ENCODE measurements at places on chromosomes 5 and 9.

DNA sequence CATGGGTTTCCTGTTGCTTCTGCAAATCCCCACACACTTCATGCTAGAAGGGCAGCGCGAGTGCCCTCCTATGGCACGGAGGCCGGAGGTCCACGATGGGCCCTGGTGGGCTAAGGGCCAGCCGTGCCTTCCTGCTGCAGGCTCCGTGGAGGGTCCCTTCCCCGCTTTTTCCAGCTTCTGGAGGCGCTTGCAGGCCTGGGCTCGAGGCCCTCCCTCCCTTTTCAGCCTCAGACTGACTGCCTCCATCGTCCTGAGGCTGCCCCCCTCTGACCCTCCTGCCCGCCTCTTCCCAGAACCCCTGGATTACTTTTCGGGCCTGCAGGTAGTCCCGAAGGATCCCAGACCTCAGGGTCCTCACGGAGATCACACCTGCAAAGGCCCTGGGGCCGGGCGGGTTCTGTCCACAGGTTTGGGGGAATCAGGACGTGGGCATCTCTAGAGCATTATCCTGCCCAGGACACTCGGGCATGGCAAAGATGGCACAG is 3.2 kb upstream of the TERT start:
- no peak for DNase-seq

GRCh38 chr9:80622508-80622907 is 1050.7 kb downstream of the TLE4 start:
- no peak for DNase-seq

DNA sequence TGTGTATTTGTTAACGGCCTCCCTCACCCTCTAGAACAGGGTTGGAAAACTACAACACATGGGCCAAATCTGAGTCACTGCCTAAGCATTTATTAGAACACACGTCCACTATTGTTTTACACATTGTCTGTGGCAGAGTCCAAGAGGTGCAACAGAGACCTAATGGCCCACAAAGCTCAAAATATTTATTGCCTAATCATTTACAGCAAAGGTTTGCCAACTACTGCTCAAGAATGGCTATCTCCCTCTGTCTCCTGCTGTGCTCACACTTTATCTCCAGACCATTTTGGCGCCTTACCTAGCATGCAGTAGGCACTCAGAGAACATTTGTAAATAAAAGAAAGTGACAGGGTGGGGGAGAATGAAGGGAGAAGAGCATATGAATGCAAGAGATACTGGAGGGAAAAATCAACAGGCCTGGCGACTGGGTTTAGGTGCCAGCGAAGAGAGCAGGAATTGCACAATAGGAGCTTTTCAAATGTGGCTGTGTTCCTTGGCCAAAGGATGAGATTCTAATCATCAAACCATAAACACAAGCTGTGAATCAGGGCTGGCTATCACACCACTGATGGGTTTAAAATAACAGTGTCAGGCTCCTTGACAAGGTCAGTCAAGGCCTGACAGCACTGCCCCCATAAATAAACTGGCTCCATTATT is 80.3 kb downstream of the EPB41L4A start:
- DNase-seq, result no peak

- DNase-seq, result no peak
These were observed 482.1 kb upstream of the ZNF608 start for GRCh38 chr5:125228363-125229070.

GRCh38 chr5:61407706-61408270 is 75.7 kb downstream of the ZSWIM6 start:
- DNase-seq, result no peak

- DNase-seq, result no peak
These were observed 420.9 kb upstream of the DAP start for GRCh38 chr5:11181940-11182339.

DNA sequence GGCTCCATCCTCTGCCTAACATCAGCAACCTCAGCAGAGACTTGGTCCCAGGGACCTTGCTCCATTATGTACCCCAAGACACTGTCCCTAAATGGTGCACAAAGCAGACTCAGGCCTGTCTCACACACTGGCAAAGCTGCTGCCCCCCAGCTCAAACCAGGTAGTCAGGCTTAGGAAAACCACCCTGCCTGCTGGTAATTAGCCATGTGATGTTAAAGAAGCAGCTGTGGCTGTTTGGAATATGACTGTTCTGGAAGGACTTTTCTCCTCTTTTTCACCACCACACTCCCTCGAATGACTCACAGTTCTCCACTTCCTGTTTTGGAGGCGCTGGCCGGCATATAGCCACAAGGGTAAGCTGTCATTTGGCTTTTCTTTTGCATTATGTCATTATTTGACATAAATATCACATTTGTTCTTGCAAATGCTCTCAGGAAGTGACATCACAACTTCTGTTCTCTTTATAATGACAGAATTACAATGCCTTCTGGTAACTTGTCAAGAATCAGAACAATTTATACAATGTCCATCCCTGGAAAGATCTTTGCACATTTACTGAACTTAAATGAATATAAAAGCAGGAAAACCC is 113.9 kb downstream of the SUSD1 start:
- peak; percentile 84 for DNase-seq

- no peak for DNase-seq
These were observed 33.3 kb downstream of the MORN5 start for GRCh38 chr9:122192914-122193525.

GRCh38 chr9:112091810-112092209 is 83.3 kb downstream of the SUSD1 start:
- DNase-seq, result no peak

DNA sequence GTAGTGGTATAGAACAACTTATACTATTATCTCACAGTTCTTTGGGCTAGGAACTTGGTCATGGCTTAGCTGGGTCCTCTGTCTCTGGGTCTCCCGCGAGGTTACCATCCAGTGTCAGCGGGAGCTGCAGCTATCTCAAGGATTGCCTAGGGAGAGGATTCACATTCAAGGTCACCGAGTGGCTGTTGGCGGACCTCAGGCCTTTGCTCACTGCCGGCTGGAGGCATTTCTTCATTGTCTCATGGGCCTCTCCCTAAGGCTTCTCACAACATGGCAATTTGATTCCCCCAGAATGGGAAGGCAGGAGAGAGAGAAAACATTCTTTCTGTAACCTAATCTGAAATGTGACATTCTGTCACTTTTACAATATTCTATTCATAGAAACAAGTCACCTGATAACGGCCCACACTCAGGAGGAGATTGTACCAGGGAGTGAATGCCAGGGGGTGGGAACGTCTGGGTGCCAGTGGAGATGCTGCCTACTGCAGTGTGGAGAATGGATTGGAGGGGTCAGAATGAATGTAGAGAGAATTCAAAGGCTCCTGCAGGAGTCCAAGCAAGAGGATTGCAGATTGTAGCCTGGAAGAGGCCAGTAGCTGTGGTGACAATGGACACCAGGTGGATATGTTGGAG is 29.5 kb upstream of the ANKRD18A start:
- no peak for DNase-seq

DNA sequence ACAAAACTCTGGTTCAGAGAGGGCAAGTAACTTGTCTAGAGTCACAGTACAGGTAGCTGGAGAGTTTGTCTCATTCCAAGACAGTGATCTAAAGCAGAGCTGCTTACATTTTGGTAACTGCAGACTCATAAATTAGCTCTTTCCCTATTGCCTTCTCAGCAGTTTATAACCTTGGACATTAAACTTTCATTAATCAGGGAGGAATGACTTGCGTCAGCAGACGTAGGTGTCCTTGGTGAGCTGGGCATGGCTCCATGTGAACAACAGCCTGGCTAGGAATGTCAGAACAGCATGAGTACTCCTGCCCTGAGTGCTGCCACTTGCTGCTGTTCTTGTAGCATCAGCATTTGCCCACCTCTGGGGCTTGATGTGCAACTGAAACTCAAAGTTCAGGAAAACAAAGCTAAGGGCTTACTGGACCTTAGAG is 2.2 kb upstream of the ALDOB start:
- DNase-seq, result no peak

DNA sequence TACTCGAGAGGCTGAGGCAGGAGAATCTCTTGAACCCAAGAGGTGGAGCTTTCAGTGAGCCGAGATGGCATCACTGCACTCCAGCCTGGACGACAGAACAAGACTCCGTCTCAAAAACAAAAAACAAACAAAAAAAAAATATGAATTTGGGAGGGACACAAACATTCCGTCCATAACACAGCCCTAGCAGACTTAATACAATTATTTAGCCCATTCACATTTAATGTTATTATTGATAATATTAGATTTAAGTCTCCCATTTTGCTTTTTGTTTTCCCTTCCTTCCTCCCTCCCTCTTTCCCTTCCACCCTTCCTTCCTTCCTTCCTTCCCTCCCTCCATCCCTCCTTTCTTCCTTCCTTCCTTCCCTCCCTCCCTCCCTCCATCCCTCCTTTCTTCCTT is 4.6 kb upstream of the CCNI2 start:
- no peak for DNase-seq

DNA sequence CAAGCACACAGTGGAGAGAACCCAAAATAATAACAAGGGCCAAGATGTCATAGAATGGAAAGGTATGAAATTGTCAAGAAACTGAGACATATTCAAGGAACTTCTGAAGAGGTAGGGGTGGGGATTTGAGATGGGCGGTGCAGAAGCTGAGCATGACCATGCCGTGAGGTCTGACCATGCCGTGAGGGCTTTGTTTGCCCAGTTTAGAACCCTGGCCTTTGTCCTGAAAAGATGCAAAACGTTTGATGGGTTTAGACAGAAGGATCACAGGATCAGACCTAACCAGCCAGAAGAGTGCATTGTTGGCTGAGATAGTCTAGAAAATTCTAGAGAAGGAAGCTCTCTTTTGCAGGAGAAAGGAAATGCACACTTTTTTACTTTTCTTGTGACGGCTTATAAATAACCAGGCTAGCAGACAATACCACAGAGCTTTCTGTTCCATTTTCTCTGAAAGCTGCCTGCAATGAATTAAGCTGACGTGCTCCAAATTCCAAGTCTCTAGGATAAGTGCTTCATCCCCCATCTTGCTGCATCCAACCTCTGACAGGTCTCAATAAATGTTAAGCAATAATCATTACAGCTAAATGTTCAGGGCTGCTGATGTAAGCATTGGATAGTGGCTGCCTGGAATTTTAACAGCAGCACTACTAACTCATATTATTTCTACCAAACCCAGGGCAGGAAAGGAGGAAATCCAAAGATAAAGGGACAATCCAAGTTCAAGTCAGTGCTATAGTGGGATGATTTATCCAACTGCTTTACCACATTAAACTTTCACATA is 110.9 kb upstream of the IL6ST start:
- no peak for DNase-seq

DNA sequence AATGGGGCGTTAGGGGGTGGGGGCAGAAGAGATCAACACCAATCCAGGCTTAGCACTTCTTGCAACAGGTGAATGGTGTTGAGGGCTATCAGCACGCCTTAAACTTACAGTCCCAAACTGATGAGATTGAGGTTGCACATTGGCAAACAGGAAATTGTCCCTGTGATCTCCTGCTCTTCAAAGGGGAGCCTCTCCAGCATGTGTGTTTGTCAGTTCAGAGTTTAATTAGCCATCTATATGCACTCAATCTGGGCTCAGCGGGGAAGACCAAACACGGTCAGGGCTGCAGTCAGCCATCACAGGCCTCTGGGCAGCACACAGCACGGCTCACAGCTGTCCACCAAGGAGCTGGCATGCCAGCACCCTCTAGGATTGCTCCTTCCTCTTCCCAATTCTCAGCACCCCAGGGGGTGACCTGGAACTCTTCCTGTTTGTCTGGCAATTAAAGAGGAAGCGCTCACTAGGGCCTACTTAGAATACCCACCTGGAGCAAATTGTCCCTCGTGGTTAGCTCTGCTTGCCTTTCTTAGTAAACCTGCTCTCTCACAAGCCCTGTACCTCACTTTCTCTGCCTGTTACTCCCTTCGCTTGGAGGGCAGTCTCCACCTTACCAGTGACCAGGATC is 217.4 kb downstream of the SLIT3 start:
- no peak for DNase-seq

- DNase-seq, result no peak
These were observed 287.3 kb downstream of the EBF1 start for GRCh38 chr5:158812408-158812807.

DNA sequence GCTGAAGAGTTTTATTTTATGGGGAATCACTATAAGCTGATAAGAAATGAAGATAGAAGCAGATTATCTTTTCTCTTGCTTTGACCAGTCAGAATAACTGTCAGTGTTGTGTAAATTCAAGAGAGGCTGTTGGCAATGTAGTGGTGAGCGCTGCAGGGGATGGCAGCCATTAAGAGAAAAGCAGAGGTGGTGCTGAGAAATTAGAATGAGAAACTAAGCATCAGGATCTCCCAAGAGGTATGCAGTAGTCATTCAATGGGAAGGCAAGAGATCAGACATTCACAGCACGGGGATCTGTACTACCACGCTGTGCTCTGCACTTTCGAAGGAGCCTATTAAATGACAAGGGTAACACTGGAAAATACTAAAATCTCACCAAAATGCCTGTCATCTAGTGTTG is 768.5 kb upstream of the ACO1 start:
- DNase-seq, result no peak

- no peak for DNase-seq
These were observed 36.6 kb downstream of the FRMD3 start for GRCh38 chr9:83501565-83501964.

- DNase-seq, result no peak
These were observed 165.3 kb upstream of the GAS1 start for GRCh38 chr9:87112656-87113055.

DNA sequence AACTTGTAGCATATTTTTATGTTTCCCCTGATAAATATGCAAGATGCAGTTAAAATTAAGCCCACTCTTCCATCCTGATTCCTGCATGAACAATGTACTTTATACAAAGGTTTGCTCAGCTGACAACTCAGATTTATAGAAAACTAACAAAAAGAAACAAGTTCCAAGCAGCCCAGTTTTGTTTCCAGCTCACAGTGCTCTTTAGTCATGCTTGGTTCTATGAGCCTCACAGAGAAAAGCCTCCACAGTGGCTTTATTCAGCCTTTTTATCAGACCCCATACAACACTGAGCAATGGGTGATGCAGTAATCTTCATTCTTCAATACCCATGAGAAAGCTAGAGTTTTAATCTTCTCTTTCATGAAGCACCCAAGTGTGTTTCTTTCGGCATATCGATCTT is 329.6 kb downstream of the SLCO4C1 start:
- no peak for DNase-seq

Measured in HL-60 (cell line).